Psoas muscle (tissue), 8 donors: ENCODE measurements at places on chromosomes 7 and 10. TPM values are rescaled to one million over a fixed set of nuclear protein-coding genes. Genes with fewer than 3 reads are reported as not detected.

Gene ERVW-1
- 0.03 TPM for polyA plus RNA-seq

Gene EVX1
- not detected for polyA plus RNA-seq

Gene OR2A12
- polyA plus RNA-seq = not detected

Gene AKR1E2
- polyA plus RNA-seq = 1.8 TPM

Gene CDC14C
- not detected for polyA plus RNA-seq

Gene DPY19L1
- 4.6 TPM for polyA plus RNA-seq
